ENCODE measurements at places on chromosomes 1 and 21. TPM values are rescaled to one million over a fixed set of nuclear protein-coding genes. Genes with fewer than 3 reads are reported as not detected.

ATP1A2 gene
- total RNA-seq, result not detected

ALX3 gene
- total RNA-seq, result not detected

VSIG8 gene
- total RNA-seq, result not detected

SPRR5 gene
- total RNA-seq, result not detected

KCNJ9 gene
- not detected for total RNA-seq

TNFSF18 gene
- not detected for total RNA-seq

WNT9A gene
- total RNA-seq, result not detected
